ENCODE measurements at places on chromosomes 12 and 14.

GRCh38 chr14:91143862-91144261 is 30.0 kb downstream of the DGLUCY start:
- no peak for DNase-seq

DNA sequence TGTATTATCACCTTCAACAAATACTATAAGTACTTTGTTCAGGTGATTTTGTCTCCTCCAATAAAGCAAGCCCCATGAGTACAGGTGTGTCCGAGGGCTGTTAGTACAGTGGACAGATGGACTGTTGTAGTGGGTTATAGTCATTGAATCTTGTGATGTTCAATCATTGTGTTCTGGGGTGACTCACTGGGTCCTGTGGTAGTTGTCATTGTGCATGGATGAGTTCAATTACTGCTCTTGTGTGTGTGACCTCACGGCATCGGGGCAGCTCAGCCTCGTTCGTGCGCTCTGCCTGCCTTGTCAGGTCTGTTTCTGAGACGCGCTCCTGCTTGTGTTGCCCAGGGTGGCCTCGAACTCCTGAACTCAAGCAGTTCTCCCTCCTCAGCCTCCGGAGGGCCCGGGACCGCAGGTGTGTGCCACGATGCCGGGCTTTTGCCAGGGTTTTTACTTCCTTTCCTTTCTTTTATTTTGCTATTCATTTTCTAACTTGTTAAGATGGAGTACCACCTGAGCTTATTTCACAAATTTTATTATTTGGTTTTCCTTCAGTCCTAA is 72.2 kb downstream of the DDX51 start:
- DNase-seq: no peak

DNA sequence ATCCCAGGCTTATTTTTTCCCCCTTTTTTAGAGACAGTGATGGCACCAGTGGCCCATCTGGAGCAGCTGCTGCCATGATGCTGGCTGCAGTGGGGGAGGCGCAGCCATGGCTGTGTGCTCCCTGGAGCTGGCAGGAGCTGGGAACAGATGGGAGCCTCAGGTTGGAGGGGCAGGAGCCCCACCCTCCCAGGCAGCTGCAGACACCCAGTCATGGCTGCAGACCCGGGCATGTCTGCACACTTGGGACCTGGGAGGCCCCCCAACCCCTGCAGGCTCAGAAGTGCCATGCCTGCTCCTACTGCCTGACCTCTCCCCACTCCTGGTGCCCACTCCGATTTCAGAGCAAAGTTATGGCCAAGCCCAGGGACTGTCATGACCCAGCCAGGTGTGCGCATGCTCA is 25.1 kb downstream of the CDKL1 start:
- DNase-seq: no peak

DNA sequence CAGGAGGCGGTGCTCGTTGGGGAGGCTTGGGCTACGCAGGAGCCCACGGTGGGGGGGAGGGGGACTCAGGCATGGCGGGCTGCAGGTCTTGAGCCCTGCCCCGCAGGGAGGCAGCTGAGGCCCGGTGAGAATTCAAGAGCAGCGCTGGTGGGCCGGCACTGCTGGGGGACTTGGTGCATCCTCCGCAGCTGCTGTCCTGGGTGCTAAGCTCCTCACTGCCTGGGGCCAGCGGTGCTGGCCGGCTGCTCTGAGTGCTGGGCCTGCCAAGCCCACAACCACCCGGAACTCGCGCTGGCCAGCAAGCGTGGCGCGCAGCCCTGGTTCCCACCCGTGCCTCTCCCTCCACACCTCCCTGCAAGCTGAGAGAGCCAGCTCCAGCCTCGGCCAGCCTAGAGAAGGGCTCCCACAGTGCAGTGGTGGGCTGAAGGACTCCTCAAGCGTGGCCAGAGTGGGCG is 3.2 kb downstream of the METTL25 start:
- no peak for DNase-seq

DNA sequence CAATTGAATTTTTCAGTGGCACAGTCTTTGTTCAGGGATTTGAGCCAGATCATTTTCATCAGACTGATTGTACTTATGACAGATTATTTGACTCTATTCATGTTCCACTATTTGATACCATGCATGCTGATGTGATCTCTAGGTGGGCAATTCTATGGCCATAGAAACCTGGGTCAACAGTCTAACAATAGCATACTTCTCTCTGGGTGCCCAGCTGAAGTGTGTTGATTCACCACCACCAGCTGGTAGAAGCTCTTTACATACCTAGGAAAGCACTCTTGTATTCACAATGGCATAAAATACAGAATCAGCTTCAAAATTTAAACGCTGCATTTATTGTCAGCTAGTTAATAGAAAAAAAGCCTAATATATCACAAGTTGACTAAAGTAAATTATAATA is 90.2 kb upstream of the TMTC2 start:
- no peak for DNase-seq

GRCh38 chr12:119410396-119410795 is 75.9 kb downstream of the CCDC60 start:
- no peak for DNase-seq

DNA sequence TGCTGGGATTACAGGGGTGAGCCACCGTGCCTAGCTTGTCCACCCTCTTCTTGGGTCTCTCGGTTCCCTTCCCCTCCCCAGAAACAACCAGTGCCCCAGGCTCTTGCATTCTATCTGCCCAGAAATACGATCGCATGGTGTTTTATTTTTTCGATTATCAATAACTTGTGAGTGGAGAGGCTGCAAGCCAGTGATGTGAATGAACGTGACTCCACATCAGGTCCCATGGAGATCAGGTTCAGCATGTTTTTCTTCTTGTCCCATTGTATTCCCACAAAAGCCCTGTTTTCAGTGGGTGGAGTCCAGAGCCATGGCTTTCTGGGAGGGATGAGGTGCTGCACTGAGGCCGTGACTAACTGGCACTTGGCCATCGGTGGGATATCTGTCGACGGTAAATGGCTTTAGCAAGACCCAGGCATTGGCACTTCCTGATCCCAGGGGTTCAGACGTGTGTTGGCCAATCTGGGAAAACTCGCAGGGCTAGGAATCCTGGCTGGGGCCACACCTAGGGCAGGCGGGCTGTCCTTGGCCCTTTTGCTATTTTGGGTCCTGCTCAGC is 12.7 kb upstream of the HNF1A start:
- no peak for DNase-seq

DNA sequence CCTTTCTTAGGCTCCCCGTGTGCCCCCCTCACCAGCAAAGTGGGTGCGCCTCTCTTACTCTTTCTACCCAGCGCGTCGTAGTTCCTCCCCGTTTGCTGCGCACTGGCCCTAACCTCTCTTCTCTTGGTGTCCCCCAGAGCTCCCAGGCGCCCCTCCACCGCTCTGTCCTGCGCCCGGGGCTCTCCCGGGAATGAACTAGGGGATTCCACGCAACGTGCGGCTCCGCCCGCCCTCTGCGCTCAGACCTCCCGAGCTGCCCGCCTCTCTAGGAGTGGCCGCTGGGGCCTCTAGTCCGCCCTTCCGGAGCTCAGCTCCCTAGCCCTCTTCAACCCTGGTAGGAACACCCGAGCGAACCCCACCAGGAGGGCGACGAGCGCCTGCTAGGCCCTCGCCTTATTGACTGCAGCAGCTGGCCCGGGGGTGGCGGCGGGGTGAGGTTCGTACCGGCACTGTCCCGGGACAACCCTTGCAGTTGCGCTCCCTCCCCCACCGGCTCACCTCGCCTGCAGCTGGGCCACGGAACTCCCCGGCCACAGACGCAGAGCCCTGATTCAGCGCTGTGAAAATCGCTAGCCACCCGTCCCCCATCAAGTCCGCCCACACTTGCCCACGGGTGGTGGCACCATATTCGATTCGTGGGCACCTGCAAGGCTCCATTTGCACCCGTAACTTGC is 1.3 kb downstream of the TMEM233 start:
- no peak for DNase-seq

GRCh38 chr14:92093320-92093719 is 13.1 kb downstream of the ATXN3 start:
- no peak for DNase-seq

DNA sequence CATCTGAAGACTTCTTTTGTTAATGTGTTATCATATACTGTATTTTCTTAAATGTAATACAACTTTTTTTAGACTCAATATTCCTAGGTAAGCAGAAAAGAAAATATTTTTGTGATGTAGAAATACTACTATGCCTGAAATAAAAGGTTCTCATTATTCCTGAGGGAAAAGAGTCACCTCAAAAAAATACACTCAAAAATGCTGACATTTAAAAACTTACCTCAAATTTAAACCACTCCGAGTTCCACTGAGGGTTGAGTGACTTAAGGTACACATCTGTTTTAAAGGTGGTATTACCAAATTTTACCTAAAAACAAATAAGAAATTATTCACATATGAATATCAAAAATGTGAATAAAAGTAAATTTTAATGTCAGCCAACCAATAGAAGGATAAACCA is 9.3 kb downstream of the C2CD5 start:
- DNase-seq: no peak

All from brain pericyte (primary cell).